Left lung (tissue), 14 donors: ENCODE measurements at places on chromosomes 1 and 21.

DNA sequence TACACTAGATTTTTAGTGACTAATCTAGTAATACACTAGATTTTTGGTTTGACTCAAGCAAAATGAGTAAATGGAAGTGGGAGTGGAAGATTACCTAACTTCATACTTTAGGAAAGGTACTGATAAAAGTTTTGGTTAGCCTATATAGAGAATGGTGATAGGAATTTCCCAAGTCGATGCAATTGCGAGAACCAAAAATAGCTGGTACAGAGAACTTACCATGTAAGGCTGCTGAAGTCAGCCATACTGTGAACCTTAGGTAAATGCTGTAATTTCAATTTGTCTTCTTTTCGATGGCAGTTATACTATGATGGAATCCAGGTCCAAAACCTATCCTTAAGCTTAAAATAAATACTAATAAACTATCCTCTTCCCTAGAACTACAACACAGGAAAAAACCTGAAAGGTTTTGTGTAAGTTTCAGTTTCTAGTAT, 4.6 kb downstream of the PNRC2 start:
- no peak for DNase-seq

DNA sequence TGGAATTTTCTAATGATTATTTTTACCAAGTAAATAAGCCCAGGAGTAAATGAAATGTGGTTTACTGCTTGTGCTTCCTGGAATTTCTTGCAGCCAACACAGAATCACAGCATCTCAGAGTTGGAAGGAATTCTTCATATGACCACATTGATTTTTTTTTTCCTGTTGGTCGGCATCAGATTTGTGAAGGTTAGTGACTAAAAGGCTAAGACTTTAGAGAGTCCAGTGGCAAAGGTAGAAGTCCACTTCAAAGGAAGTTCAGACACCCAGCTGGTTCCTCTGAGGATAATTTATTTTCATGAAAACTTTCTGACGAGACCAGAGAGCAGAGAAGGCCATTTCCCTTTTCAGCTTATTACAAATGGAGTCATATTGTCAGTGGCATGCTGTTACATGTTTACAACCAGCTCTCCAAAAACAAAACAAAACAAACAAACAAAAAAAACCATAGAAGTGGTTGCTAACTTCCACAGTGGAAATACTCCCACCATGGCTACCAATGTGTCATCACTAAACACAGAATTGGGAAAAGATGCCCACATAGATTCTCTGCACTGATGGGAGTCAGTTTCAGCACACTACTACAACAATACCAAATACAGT, 77.2 kb upstream of the CDC42BPA start:
- no peak for DNase-seq

DNA sequence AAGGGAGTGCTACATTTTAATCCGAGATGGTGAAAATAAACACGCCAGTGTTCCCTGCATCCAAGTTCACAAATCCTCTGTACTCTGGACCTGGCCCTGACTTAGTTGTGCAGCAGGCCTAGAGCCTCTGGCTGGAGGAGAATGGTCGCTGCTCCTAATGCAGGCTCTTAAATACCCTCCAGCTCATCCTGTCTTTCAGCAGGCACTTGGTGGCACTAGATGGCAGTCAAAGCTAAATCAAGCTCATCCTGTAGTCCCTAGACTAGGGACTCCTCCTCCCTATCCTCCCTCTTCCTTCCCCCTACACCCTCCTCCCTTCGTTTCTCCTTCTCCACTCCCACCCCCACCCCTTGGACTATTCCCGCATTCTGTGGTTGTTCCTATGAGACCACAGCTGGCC, 41.6 kb upstream of the MTR start:
- DNase-seq = no peak

DNA sequence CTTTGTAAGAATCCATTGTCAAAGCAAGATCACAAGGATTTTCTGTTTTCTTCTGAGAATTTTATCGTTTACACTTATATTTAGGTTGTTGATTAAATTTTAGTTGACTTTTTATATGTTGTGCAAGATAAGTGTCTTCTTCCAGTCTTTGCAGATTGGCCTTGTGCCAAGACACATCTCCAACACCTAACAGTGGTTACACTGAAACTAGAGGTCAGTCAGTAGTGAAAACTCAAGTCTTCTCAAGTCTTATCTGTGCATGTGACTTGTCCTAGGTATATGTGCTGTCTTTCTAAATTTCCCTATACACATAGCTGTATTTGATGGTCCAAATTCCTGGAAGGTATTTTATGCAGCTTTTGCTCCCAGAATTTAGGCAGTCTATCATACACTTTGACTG, 1183.2 kb upstream of the B3GALT2 start:
- DNase-seq = no peak

- DNase-seq = no peak
Measured at GRCh38 chr1:100348549-100349144, 3.7 kb upstream of the CDC14A start.

DNA sequence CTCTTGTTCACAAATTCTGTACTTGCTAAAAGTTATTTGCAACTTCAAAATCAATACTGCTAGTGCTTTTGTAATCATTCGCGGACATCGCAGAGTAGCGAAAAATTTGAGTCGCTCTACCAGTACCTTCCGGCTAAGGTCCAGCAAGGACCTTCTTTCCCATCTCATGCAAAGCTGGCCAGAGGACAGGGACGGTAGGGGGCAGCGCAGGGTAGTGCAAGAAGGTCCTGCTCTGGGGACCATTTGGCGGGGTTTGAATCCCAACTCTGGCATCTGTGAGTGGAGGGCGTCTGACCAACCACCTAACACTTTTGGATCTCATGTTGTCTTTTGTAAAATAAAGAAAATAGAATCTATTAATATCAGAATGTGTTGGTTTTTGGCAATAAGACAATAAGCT, 258.3 kb downstream of the SPATA17 start:
- DNase-seq = no peak

- DNase-seq = no peak
Measured at GRCh38 chr21:45846373-45847160, 135.0 kb upstream of the COL6A1 start.

- DNase-seq = peak; percentile 70
Measured at GRCh38 chr1:1118011-1118875, 2.4 kb upstream of the C1orf159 start.

- DNase-seq = no peak
Measured at GRCh38 chr1:107220036-107220435, 79.2 kb downstream of the NTNG1 start.
